ENCODE measurements at places on chromosomes 7 and 10. TPM values are rescaled to one million over a fixed set of nuclear protein-coding genes. Genes with fewer than 3 reads are reported as not detected.

The GPR22 gene
- total RNA-seq, result not detected

The SYT15 gene
- 0.08 TPM for total RNA-seq

The GIMAP2 gene
- total RNA-seq, result 0.94 TPM

The AMZ1 gene
- under 0.01 TPM for total RNA-seq

The ABCB1 gene
- not detected for total RNA-seq

The FAM25G gene
- 21.2 TPM for total RNA-seq
